Activated CD4-positive, alpha-beta T cell treated with anti-CD3 and anti-CD28 coated beads for 1 hour (primary cell): ENCODE measurements at places on chromosomes 3 and 15.

GRCh38 chr15:26744894-26745293 is 28.0 kb downstream of the GABRB3 start:
- no peak for DNase-seq

- no peak for DNase-seq
These were observed 75.9 kb downstream of the RAB7A start for GRCh38 chr3:128801779-128802380.

GRCh38 chr3:77489216-77489615 is 449.3 kb downstream of the ROBO2 start:
- no peak for DNase-seq

GRCh38 chr15:48802257-48802656 is 8.6 kb downstream of the CEP152 start:
- DNase-seq = no peak

DNA sequence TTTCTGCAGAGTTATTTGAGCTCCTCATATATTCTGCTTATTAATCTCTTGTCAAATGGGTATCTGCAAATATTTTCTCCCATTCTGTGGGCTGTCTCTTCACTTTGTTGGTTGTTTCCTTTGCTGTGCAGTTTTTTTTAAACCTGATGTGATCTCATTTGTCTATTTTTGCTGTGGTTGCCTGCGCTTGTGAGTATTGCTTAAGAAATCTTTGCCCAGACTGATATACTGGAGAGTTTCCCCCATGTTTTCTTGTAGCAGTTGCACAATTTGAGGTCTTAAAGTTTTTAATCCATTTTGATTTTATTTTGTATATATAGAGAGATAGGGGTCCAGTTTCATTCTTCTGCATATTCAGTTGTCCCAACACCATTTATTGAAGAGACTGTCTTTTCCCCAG is 102.3 kb downstream of the POLQ start:
- DNase-seq = no peak

DNA sequence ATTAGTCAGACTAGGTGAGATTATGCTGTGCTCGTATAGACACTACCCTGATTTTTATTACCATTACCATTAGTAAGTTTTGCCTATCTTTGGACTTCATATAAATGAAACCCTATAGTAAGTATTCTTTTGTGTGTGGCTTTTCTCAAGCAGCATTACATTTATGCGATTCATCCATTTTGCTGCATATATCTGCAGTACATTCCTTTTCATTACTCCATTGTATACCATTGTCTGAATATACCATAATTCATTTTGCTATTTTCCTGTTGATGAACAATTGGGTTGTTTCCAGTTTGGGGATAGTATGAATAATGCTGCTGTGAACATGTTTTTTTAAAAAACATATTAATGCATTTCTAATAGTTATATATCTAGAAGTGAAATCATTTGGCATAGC is 45.3 kb downstream of the TMEM212 start:
- DNase-seq = no peak

GRCh38 chr3:44468572-44469520 is 8.6 kb downstream of the ZNF445 start:
- DNase-seq = no peak

DNA sequence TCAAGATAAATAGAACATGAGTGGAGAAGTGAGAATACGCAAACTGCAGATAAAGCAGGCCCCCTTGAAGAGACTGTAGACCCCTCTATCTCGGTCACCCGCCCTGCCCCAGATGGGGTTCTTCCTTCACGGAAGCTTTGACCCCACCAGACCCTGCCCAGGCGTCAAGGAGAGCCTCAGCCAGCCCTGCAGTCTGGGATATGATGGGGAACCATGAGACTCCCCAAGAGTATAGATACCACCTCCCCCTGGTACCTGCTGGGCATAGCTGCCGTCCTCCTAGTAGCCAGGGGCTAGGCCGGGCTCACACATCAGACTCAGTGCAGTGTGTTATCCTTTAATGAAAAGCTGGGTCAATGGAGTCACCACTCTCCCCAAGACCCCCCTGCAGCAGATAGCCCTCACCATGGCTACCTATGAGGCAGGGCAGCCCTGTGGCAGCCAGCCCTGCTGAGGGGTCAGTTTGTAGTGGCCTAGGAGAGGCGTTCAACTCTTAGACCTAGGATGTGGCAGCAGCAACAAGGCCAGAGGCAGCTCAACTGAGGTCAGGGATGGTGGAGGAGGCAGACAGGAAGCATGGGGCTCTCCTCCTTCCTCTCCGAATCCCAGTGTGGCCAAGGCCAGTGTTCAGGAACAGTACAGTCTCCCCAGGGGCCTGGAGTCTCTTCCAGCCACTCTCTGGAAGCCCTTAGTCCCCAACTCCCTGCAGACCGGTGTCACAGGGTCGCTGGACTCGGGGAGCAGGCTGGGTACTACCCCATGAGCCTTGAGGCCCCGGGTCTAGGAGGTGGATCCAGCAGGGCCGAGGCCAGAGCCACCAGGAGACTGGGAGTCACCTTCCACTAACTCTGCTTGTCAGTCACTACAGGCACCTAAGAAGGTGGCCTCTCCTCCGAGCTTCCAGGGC is 26.1 kb downstream of the PLXNB1 start:
- DNase-seq = peak; percentile 2

DNA sequence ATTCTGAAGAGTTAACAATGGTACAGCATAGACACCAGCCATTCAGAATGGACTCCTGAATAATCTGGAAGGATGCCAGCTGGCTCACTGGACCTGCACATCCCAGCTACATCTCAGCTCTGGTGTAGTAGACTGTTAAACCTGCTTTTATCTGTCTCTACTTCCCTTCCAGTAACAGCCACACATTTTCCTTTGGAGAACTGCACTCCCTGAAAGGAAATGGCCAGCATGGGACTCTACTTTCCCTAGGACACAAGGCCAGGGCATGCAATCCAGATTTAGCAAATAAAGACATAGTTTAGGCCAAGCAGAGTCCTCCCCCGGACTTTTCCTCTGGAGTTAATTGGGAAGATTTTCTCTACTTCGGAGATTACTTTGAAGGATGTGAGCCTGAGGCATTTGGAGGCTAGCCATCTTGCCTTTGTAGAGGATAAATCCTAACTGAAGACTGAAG is 82.7 kb upstream of the TCF12 start:
- DNase-seq = no peak

DNA sequence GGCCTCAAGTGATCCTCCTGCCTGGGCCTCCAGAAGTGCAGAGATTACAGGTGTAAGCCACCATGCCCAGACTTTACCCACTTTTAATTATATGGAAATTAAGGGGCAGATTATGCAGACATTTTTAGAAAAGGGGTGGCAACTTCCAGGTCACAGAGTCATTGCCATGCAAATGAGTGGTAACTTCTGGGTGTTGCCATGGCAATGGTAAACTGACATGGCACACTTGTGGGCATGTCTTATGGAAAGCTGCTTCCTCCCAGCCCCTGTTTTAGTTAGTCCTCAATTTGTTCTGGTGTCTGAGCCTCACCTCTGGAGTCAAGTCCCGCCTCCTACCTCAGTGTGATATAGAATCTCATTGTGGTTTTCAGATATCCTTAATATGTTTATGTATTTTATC is 49.7 kb downstream of the PCNP start:
- DNase-seq = no peak

DNA sequence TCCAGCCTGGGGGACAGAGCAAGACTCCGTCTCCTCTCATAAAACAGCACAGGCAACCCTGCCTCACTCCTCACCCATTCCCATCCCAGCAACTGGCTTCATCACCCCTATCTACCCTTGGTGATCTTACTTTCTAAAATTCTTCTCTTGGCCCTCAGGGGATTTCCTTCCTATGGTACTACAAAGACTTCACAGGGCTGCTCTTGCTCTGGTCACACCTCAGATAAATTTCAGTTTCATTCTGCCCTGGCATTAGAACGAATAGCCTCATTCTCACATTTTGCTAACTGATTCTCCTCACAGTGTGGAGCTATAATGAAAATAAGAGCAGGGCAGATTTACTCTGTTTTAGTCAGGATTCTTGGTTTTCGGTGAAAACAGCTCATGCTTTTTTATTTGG is 22.1 kb upstream of the CRBN start:
- DNase-seq = no peak

- no peak for DNase-seq
These were observed 1011.7 kb downstream of the SQOR start for GRCh38 chr15:46646490-46646889.

DNA sequence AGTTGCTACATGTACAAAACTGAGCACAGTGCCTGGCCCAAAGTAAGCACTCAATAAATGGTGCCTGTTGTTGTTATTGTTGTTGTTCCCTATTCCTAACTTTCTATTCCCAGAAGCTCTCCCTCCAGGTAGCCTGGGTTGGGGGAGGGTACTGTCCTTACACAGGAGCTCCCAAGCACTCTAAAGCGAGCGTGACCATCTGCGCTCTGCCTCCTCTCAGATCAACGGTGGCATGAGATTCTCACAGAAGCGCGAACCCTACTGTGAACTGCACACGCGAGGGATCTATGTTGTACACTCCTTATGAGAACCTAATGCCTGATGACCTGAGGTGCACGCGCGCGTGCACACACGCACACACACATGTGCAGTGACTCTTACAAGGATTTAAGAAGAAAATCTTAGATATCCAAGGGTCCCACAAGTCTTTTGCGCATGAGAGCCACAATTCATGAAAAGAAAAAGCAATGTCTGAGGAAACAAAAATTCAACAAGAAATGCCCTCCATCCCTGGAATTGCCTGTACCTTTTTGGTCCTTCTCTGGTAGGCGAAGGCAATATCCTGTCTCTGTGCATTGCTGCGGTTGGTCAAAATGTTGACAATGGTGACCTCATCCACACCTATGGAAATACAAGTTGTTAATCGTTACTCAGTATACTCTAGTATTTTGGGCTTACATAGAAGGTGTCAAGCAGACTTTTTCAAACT is 33.7 kb downstream of the ANXA2 start:
- no peak for DNase-seq

- no peak for DNase-seq
These were observed 93.8 kb upstream of the PDZRN3 start for GRCh38 chr3:73718326-73719110.

GRCh38 chr3:112395181-112395895 is 62.4 kb downstream of the CD200 start:
- DNase-seq = no peak

- no peak for DNase-seq
These were observed 9.6 kb downstream of the LRRK1 start for GRCh38 chr15:100928632-100929280.

DNA sequence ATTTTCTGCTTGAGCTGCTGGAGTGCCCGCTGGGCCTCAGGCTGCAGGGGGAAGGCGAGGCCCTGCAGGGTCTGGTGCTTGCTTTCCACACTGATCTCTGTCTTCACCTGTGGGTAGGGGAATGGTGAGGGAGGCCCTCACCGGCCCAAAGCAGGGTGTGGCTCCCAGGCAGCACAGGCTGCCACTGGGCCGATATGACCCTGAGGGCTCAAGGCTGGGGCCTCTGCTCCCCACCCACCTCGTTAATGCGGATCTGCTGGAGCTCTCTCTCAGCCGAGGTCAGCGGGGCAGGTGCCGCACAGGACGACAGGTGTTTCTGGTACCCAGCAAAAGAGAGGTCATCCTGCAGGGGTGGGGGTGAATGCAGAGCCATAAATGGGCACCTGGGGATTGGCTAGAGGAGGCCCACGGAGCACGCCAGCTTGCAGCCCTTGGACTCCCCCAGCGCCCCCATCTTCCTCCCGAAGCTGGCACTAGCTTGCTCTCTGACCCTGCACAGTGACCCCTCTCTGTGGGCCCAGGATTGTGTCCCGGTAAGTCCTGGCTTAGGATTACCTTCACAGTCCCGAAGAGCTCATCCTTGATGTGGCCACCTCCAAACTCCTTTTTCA is 5.5 kb upstream of the TLR9 start:
- no peak for DNase-seq

- no peak for DNase-seq
These were observed 662.9 kb upstream of the TBL1XR1 start for GRCh38 chr3:177860184-177860583.
